Effector memory CD8-positive, alpha-beta T cell (primary cell): ENCODE measurements at places on chromosomes 5 and 9.

GRCh38 chr9:18665947-18666346, 192.0 kb downstream of the ADAMTSL1 start:
- no peaks in the 10 kb centered on the region for H3K4me1 ChIP-seq
- no peaks in the 10 kb centered on the region for H3K36me3 ChIP-seq
- H3K27me3 ChIP-seq = peaks cover 7% of the 10 kb centered on the region
- DNase-seq = no peak

- no peak for DNase-seq
- no peak overlapping the region for H3K27ac ChIP-seq
- no peak overlapping the region for H3K4me3 ChIP-seq
- no peaks in the 10 kb centered on the region for H3K36me3 ChIP-seq
Measured at GRCh38 chr5:133942614-133943474, 25.6 kb downstream of the C5orf15 start.

- no peak overlapping the region for H3K4me3 ChIP-seq
- H3K27ac ChIP-seq = no peak overlapping the region
- H3K27me3 ChIP-seq = peaks cover 30% of the 10 kb centered on the region
- peaks cover 3% of the 10 kb centered on the region for H3K36me3 ChIP-seq
Measured at GRCh38 chr5:3594510-3595005, 1.1 kb upstream of the IRX1 start.

DNA sequence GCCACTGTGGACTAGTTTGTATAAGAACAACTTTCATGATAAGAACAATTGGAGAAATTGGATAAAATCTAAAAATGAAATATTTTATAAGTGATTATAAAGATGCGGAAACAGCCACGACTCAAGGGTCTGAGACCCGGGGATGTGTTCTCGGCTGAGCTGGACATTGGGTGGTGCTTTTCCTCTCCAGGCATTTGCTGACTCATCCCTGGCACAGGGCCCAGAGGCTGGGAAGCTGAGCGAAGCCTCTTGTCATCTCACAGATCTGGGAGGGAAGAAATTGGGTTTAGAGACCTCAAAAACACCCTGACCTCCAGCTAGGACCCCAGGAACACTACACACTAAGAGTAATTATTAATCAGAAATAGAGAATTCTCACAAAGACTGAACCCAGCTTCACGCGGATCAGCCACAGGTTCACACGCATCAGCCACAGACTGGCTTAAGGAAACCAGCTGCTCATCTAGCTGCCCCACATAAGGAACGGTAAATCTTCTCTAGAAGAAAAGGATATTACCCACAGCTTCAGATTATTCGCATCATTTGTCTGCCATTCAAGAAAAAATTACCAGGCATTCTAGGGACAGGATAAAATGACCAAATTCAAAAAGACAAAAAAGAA, 2.8 kb upstream of the OR2V1 start:
- no peak overlapping the region for H3K27ac ChIP-seq
- no peaks in the 10 kb centered on the region for H3K4me1 ChIP-seq
- H3K27me3 ChIP-seq = peaks cover 49% of the 10 kb centered on the region
- no peaks in the 10 kb centered on the region for H3K36me3 ChIP-seq
- DNase-seq = no peak

DNA sequence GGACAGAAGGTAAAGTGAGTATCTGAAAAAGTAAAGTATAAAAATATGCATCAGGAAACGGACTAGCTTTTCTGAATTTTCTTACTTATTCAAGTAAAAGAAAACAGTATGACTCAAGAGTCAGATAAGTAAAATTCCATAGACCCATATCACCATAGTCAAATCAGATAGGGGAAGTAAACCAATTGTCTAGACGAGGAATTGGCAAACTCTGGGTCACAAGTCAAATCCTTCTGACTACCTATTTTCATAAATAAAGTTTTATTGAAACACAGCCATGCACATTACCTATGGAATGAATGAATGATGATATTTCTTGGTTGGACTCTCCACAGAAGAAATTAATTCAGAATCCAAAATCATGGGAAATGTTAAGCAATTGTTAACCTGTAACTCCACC, 59.1 kb upstream of the TMC1 start:
- H3K4me3 ChIP-seq = no peak overlapping the region
- no peaks in the 10 kb centered on the region for H3K36me3 ChIP-seq
- no peak for DNase-seq
- no peak overlapping the region for H3K27ac ChIP-seq
- no peaks in the 10 kb centered on the region for H3K27me3 ChIP-seq

GRCh38 chr9:121551985-121552753, 52.5 kb upstream of the GGTA1 start:
- DNase-seq = no peak
- H3K4me3 ChIP-seq = no peak overlapping the region
- peaks cover 2% of the 10 kb centered on the region for H3K36me3 ChIP-seq
- H3K27ac ChIP-seq = no peak overlapping the region

DNA sequence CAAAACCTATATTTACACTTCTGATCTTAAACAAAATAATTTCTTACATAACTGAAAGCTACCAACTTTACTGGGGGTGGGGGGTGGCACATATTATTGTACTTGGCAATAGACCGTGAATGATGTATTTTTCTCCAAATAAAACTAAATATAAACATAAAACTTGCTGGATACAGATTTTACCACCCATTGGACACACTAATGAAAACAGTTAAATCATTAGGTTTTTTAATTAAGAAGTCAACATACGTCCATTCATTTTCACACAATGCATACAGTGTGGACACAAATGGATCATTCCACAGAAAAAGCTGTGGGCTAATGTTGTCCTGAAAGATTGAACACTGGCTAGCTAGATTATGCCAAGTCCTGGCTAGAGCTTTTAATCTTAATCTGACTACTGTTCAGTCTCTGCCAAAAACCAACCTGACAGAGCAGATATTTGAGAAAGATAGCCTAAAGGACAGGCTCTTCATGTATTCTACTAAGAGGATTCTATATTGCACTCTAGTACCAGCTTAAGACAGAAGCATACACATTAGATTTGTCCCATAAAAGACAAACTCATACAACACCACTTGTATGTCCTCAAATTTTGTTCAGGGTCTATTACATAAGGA, 118.1 kb downstream of the SIL1 start:
- H3K27ac ChIP-seq = no peak overlapping the region
- H3K4me1 ChIP-seq = no peaks in the 10 kb centered on the region
- no peak overlapping the region for H3K4me3 ChIP-seq
- no peaks in the 10 kb centered on the region for H3K36me3 ChIP-seq

DNA sequence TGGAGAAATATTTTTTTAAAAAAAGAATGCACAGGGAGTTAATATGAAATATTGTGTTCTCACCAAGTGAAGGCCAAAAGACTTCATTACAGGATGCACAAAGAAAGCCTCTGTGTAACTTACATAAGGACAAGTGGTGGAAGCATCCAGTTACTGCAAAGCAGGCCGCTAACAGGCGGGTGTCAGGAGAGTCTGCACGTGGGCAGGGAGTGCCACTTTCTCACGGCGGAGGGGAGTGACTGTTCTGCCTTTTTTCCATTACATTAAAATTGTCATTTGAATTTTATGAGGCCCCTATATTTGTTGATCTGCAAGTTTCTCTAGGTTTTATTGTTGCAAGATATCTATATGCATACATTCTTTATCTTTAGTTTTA, 28.1 kb upstream of the SPATA31E1 start:
- no peak overlapping the region for H3K4me3 ChIP-seq
- peaks cover 7% of the 10 kb centered on the region for H3K36me3 ChIP-seq

DNA sequence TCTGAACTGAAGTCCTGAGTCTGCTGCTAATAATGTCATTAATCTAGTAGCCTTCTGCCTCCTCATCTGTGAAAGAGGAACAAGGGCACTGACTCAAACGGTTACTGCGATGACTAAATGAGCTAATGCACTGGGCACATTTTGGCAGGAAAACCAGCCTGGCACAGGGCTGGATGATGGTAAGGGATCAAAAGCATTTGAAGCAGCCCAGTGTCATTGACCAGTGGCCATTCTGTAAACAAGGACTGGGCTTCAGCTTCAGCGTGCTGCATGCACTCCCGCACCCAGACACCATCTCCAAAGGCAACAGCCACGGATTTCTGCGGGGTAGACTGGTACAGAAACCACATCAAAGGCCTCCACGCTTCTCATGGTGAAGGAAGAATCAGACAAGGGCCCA, 8.0 kb downstream of the GCNT4 start:
- H3K4me1 ChIP-seq = peaks cover 13% of the 10 kb centered on the region
- H3K27me3 ChIP-seq = no peaks in the 10 kb centered on the region
- no peak overlapping the region for H3K27ac ChIP-seq
- no peak overlapping the region for H3K4me3 ChIP-seq
- H3K36me3 ChIP-seq = peaks cover 24% of the 10 kb centered on the region

GRCh38 chr9:132622159-132622558, 39.8 kb downstream of the BARHL1 start:
- H3K4me1 ChIP-seq = peaks cover 2% of the 10 kb centered on the region
- peaks cover 52% of the 10 kb centered on the region for H3K36me3 ChIP-seq
- no peak for DNase-seq
- no peak overlapping the region for H3K4me3 ChIP-seq
- no peak overlapping the region for H3K27ac ChIP-seq
